GM23338 (cell line): ENCODE measurements at places on chromosomes 12 and 14.

GRCh38 chr12:69544087-69544486, 41.2 kb upstream of the CCT2 start:
- DNase-seq, result no peak

DNA sequence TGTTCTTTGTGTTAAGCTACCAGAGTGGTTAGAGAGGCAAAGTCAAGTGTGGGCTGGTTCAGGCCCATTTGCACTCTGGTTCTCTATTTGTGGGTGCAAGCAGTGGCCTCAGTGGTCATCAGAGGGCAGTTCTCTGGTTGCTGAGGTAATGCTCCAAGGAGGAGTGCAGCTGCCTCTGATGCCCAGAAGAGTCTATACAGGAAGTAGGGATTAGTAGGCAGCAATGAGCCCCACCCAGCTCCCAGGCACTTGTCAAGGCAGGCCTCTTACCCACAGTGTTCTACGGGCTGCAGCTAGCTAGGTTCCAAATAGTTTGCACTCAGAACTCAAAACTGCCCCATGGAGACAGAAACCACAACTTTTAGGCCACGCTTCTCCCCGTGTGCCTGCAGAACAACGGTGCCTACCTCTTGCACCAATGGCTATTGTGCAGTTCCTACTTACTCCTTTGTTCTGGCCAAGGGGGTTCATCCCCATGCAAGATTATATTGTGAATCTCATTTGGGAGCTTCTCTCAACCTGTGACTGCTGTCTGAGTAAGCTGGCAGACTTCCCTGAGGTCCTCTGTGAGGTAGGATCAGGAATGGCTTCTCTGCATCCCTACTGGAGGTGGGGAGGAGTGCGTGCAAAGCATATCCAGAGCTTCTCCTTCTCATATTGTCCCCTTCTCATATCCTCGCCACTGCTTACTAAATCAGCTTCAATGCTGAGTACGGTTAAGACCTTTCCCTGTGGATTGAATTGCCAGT, 410.3 kb upstream of the LMO3 start:
- DNase-seq, result no peak

GRCh38 chr12:38540156-38540555, 223.6 kb downstream of the ALG10B start:
- no peak for DNase-seq

DNA sequence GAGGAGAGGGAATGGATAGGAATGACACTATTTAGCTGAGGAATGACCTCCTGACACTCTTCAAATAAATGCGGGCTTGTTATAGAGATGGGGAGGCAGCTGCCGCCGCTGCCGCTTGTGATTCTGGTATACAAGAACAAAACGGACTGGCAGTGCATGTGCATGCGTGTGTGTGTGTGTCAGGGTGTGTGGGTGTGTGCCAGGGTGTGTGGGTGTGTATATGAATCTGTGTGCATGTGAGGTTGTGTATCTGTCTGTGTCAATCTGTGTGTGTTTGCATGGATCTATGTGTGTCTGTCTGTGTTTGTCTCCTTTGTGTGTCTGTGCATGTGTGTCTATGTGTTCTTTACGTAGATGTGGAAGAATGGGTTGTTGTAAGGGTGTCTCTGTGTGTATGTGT, 26.0 kb upstream of the LHX5 start:
- DNase-seq, result no peak

DNA sequence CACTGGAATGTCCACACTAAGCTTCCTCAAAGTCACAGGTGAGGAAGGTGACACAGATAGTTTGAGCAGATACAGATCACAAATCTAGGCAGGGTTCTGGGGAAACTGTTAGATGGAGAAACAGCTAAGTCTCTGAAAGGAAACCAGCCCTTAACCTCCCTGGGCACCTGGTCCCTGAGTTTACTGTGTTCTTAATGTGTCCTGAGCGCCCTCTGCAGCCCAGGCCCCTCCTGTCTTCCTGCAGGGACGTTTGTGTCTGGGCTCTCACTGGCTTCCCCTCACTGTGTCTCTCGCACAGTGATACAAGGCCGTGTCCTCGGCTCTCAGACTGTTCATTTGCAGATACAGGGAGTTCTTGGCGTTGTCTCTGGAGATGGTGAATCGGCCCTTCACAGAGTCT, 684.3 kb downstream of the TMEM121 start:
- no peak for DNase-seq

DNA sequence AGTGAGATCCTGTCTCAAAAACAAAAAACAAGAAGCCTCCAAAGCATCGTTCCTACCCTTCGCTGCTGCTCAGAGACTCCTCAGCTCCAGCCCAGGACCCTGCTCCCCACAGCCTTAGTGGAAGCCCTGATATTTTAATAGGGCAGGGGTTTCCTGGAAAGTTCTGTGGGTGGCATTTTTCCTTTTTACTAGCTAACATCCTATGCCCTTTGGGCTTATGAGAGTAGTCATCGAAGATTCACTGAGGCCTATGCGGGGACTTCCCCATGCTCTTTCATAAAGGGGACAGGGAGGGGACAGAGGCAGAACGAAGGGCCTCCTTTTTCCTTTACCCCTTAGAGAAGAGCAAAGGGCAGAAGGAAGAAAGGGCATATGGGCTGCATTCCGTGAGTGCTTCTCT, 8.3 kb downstream of the LAG3 start:
- DNase-seq, result no peak

GRCh38 chr12:95634622-95635621, 83.6 kb upstream of the USP44 start:
- DNase-seq, result no peak

GRCh38 chr14:100578552-100578951, 8.7 kb downstream of the BEGAIN start:
- DNase-seq, result no peak

DNA sequence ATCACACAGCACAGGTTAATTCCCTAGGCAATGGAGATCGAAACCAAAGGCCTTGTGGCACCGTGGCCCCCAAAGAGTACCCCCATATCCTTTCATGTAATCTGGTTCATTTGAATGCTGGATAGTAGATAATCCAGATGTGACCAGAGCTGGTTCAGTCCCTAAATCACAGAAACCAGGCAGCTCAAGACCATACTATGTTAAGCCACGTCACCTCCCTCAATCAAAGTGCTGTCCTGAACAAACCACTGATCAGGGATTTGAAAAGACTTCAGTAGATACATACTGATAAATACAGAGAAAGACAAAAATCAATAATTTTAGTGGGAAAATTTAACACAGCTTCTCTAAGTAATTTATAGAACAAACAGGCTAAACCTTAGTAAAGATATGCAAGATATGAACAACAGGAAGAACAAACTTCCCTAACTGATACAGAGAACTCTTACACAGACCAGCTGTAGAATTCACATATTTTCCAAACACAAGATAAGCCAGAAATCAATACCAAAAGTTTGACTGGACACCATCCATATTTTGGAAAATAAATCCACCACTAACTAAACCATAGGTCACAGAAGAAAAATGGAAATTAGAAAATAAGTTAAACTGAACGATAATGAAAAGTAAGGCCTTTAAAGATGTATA, 67.1 kb downstream of the BCAT1 start:
- DNase-seq, result no peak

DNA sequence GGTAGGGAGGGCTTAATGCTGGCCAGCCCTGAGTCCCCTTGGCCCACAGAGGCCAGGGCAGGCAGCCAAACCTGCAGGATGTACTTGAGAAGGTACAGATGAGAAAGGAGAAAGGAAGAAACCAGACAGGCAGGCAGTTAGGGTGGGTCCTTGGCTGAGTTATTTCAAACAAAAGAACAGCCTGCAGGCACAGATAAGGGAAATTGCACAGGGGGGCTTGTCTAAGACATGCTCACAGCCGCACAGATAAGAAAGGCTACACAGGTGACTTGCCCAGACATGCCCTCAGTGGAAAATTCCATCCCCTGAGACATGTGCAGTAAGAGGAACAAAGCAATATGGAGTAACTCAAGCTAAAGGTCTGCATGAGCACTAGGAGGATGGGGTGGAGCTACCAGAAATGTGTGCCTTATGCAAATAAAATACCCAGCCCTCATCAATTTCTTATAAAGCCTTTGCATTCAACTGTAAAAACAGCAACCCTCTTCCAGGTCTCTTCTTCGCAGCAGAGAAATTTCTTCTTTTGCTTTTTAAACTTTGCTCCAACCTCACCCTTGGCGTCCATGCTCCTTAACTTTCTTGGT, 158.2 kb upstream of the RGS6 start:
- DNase-seq, result no peak

DNA sequence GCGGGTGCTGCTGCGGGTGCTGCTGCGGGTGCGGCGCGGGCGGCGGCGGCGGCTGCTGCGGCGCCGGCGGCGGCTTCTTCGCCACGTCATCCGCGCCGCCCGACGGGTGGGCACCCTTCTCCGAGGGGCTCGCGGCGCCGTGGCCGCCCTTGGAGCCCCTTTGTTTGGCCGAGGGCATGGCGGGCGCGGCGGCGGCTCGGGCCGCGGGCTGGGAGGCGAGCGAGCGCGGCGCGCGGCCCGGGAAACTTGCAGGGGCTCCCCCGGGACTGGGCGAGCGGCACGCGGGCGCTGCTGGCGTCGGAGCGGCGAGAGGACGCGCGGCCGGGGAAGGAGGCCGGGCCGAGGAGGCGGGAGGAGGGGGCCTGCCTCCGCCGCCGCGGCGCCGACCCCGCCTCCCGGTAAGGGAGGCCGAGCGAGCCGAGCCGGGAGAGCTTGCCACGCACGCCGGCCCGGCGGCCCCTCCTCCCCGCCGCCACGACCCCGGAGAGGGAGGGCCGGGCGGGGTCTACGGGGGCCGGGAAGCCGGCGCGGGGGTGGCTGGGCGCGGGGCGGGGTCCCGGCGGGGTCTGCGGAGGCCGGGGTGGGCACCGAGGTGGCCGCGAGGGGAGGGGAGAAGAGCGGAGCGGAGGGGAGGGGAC, at the start of gene CKAP4:
CKAP4 (minus strand) TSS at position 347 of the 638 bp plus-strand sequence; CDS start at position 178, 169 bp downstream.
- peak; percentile 77 for DNase-seq

DNA sequence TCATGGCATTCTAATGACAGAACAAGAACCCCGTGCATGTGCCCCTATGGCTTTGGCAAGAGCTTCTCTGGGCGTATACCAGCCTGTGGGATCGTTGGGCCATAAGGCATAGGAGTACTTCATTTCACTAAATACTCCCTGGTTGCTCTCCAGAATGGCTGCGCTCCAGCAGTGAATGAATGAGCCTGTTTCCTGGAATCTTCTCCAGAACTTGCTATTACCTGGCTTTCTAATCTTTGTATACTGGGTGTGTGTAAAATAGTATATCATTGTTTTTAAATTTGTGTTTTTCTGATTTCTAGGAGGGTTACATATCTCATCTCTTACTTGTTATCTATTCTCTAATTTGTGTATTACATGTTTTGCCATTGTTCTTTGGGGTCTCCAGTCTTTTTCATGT, 28.6 kb upstream of the EMP1 start:
- DNase-seq, result no peak

- DNase-seq, result peak; percentile 62
Observed at GRCh38 chr12:113762155-113762881, 203.8 kb downstream of the RBM19 start.

DNA sequence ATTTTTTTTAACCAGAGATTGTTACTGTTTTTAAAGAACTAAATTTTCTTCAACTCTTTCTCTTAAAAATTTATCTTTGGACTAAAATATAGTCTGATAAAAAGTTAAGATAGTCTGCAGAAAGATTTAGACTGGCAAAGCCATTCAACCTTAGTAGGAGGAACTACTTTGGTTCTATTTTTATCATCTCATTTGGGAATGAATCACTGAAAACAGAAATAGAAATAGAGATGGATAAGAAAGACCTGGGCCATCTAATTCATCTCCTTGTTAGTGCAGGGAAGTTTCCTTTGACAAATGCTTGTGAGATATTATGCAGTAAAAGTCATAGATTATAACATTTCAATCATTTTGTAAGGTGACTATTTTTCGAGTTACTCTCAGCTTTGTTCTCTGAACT, 263.2 kb upstream of the NPAS3 start:
- no peak for DNase-seq

DNA sequence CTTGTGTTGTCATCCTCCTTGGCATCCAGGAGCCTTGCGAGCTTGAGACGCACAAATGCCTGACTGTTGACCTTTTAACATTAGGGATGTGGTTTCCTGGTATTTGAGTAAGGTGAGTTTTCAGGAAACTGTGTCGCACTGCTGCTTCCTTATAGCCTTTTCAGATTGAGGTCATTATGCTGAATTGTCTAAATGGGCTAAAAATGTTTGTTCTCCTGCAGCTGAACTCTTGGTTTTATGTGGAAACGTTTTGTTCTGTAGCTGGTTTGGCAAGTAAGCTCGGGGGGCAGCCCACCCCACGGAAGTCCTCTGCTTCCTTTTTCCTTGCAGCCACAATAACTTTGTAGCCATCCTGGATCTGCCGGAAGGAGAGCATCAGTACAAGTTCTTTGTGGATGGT, 5.7 kb downstream of the PRKAB1 start:
- no peak for DNase-seq

DNA sequence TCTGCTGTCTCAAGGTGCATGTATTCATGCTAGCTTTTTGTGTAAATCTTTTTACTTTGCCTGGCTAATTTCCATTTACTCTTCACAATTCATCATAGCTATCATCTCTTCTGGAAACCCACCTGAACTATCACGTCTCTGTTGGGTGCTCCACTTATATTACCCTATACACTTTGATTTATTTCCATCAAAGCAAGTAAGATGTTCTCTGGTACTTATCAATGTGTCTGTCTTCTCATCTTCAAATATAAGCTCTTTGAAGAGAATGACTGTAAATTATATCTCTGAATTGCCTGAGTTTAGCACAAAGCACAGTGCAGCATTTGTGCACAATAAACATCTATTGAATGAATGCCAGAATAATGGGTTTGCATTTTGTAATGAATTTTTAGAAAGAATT, 1129.7 kb downstream of the LRFN5 start:
- no peak for DNase-seq

DNA sequence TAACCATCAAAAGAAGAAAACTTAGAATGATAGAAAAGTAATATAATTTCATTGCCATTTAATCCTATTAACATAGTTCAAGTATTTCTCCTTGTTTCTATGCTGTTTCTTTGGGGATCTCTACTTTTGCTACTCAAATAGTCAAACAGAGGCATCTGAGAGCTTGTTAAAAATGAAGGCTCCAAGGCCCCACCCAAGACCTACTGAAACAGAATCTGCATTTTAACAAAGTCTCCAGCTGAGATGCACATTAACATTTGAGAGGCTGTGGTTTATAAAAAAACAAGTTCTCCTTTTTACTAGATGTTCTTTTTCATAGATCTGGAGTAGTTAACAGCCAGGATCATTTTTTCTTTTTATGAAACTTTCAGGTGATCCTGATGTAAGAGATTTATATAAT, 31.8 kb downstream of the PPFIA2 start:
- peak; percentile 20 for DNase-seq

DNA sequence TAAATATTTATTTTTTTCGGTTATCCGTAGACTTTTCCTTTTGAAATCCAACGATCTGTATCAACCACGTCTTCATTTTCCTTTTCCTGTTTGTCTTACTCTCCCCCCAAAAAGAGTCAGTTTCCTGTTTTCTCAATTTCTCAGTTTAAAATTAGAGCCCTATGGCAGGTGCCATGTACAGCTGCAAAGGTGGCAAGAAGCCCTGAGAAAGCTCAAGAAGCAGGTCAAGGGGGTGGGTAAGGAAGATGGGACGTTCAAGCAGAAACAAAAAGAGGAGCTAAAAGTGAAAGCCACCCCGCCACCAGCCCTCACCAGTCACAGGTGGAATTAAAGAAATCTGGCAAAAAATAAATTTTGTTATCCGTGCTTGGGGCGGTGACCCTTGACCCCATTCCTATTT, 26.7 kb downstream of the SLC35E3 start:
- DNase-seq, result no peak
